ENCODE measurements at places on chromosomes 11 and 22.
A peak's percentile ranks its signal among the peaks of the same experiment; 100 is the strongest.

DNA sequence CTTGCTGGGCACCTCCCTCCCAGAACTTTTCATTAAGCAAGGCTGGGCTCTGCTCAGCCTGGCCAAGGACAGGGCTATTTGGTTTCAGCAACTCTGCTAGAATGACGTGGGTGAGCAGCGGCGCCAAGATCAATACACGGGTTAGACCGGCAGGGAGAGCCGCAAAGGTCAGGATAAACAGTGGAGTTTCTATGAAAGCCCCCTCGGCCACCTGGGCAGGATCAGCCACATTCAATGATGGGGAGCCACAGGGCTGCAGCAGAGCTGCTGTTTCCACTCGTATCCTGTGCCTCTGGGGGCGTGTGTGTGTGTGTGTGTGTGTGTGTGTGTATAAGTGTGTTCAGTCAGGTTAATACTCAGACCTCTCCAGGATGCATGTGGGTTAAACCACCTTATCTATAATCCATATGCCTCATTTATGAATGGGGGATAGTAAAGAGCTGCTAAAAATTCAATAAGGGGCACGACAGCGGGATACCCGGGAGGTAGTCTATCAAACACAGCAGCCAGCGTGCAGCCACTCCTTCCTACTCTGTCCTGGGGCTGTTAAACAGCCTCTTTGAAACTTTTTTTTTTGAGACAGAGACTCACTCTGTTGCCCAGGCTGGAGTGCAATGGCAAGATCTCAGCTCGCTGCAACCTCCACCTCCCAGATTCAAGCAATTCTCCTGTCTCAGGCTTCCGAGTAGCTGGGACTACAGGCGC lies 34.8 kb downstream of the MYH9 start:
- peak; percentile 96 for DNase-seq

DNA sequence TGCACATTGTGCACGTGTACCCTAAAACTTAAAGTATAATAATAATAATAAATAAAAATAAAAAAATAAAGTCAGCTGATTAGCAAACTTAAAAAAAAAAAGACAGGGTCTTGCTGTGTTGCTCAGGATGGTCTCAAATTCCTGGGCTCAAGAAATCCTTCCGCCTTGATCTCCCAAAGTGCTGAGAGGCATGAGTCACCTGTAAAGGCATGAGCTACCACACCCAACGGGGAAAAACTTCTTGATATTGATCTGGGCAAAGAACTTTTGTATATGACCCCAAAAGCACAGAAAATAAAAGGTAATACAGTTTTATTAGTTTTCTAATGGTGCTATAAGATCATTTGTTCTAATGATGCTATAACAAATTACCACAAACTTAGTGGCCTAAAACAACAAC lies 46.1 kb downstream of the ENTHD1 start:
- no peak for DNase-seq

DNA sequence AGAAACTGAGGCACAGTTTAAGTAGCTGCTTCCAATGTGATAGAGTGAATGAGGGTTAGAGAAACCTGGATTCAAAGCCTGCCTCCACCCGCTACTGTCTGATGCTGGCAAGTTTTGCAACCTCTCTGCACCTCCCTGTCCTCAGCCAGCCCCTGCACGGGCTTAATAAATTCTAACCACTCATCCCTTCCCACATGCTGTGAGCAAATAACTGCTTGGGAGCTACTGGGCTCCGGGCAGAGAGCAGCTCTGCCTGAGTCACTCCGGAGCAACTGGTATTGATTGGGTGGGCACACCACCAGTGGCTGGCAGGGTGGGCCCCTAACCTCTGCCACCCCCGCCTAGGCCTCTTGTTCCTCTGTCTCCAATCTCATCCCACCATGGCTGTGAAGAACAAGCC lies 104.3 kb upstream of the SYT13 start:
- DNase-seq = peak; percentile 55

- DNase-seq = no peak
Observed at GRCh38 chr11:77187111-77187750, 59.2 kb downstream of the MYO7A start.

DNA sequence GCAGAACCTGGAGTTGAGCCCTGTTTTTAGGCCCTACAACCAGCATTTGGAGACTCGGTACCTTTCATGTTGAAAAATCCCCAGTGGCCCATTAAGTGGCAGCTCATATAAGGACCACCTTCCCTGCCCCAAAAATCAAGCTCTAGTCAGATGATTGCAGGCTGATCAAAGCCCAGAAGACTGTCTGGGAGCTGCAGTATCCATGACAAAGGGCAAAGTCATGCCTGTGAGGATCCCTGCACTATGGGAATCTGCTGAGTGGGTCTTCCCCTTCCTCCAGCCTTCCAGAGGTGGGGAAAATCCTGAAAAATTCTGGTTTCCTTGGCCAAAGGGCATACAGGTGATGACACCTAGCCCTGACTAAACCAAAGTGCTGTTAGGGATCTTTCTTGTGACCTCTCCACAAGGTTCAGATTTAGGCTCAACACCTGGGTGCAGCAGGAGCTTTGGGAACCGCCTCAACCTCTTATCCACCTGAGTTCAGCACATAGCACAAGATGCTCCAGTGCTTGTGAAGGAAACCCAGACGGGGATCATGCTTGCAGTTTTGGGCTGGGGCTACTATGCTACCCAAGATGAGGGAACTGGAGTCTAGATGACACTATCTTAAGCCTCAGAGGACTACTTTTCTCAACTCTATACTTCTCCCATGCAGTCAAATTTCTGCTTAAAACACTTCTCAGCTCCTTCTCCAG lies 1.2 kb upstream of the TRIM3 start:
- no peak for DNase-seq

GRCh38 chr11:19506816-19507486 lies 205.7 kb upstream of the NAV2 start:
- DNase-seq = no peak

- no peak for DNase-seq
Observed at GRCh38 chr11:71139516-71140205, 112.7 kb downstream of the SHANK2 start.

DNA sequence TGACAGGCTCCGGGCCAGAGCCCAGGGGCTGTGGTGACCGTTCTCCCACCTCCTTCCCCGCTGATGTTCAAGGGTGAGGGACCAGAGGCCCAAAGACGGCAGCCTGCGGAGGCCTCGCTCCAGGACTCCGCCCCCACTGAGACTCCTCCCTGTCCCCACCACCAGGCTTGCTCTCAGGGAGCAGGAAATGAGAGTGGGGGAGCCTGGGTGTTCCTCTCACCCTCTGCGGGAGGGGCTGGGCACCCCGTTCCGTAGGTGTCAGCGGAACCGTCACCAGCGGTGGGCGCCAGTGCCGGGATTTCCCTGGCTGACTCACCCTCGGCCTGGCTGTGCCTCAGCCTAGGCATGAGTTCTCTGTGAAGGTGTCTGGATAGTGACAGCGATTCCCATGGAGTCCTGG lies 15.7 kb downstream of the DAGLA start:
- DNase-seq = peak; percentile 65

GRCh38 chr11:78310500-78310909 lies 107.1 kb downstream of the GAB2 start:
- peak; percentile 65 for DNase-seq

- DNase-seq = no peak
Observed at GRCh38 chr22:43100225-43100624, 10.3 kb upstream of the BIK start.

- DNase-seq = peak; percentile 80
Observed at GRCh38 chr11:57290288-57290687, 34.5 kb downstream of the TNKS1BP1 start.

- DNase-seq = peak; percentile 93
Observed at GRCh38 chr11:130449996-130450769, 1.7 kb downstream of the ADAMTS15 start.
